T-helper 17 cell (primary cell): ENCODE measurements at places on chromosomes 16 and 17. TPM values are rescaled to one million over a fixed set of nuclear protein-coding genes. Genes with fewer than 3 reads are reported as not detected.

- peak; percentile 35 for DNase-seq
- peaks cover 35% of the 10 kb centered on the region for H3K4me1 ChIP-seq
- peak overlapping the region; percentile 96 for H3K4me3 ChIP-seq
- peaks cover 4% of the 10 kb centered on the region for H3K36me3 ChIP-seq
- H3K27me3 ChIP-seq, result no peaks in the 10 kb centered on the region
Observed at GRCh38 chr16:15950161-15950854, 892 bp downstream of the ABCC1 start.

DNA sequence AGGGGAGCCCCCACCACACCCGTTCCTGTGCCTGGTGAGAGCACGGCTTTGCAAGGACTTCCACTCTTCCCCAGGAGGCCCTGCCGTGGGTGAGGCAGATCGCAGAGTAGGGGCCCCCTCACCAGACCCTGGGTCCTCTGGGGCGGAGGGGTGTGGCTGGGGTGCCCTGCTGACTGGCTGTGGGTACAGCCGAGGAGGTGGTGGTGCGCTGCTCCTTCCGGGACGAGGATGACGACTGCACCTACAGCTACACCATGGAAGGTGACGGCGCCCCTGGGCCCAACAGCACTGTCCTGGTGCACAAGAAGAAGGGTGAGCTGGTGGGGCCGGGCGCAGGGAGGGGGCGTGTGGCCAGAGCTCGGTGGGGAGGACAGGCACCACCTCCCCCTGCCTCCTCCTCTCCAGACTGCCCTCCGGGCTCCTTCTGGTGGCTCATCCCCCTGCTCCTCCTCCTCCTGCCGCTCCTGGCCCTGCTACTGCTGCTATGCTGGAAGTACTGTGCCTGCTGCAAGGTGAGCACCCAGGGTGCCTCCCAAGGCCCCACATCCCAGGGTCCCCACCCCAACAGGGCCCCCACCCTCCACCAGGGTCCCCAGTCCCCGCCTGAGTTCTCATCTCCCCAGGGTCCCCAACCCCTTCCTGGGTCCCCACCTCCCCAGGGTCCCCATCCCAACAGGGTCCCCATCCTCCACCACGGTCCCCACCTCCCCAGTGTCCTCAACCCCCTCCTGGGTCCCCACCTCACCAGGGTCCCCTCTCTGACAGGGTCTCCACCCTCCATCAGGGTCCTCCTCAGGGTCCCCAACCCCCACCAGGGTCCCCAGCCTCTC, 16.1 kb downstream of the ITGB4 start:
- H3K36me3 ChIP-seq, result no peaks in the 10 kb centered on the region
- DNase-seq, result no peak
- H3K4me3 ChIP-seq, result no peak overlapping the region
- no peak overlapping the region for H3K27ac ChIP-seq
- peaks cover 5% of the 10 kb centered on the region for H3K4me1 ChIP-seq
- H3K27me3 ChIP-seq, result no peaks in the 10 kb centered on the region

GRCh38 chr17:32936894-32937500, 9.0 kb downstream of the TMEM98 start:
- H3K4me3 ChIP-seq, result peak overlapping the region; percentile 15
- H3K27me3 ChIP-seq, result peaks cover 68% of the 10 kb centered on the region
- no peaks in the 10 kb centered on the region for H3K36me3 ChIP-seq
- no peak overlapping the region for H3K27ac ChIP-seq
- peak; percentile 28 for DNase-seq

Gene KRT17
- total RNA-seq, result not detected

DNA sequence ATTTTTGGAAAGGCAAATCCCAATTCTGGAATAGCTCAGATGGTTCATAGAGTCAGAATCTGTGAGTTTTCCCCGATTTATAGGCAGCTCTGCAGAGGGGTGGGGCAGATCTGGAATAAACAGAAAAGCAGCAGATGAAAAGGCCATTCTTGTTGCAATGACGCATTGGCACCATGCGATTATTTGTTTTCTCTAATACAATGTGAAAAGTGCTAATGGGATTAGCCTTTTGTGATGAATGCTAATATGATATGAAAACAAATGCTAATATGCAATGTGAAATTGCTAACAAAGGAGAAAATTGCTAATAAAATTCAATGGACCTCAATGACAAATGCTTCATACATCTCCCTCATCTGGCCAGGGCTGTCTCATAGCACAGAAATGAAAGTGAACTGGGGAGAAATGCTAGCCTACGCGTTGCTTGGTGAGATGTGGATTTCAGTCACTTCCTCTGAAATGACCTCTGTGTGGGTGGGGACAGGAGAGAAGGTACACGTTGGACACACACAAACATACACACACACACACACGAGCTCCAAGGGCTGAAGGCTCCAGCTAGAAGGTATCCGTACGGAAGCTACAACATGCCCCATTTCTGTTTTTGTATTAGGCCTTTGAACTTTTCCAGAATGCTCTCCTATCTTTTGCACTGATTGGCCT, 394.5 kb downstream of the XYLT1 start:
- peaks cover 6% of the 10 kb centered on the region for H3K4me1 ChIP-seq
- no peak for DNase-seq
- H3K4me3 ChIP-seq, result no peak overlapping the region
- H3K36me3 ChIP-seq, result no peaks in the 10 kb centered on the region

Gene CCL15
- total RNA-seq, result not detected

GRCh38 chr17:57560319-57560705, 184.8 kb downstream of the CCDC182 start:
- H3K27ac ChIP-seq, result no peak overlapping the region
- no peak overlapping the region for H3K4me3 ChIP-seq
- no peaks in the 10 kb centered on the region for H3K36me3 ChIP-seq
- H3K27me3 ChIP-seq, result no peaks in the 10 kb centered on the region
- no peak for DNase-seq

Gene FNDC8
- total RNA-seq, result not detected

Gene SPATA33
- total RNA-seq, result 8.3 TPM

- peaks cover 33% of the 10 kb centered on the region for H3K4me1 ChIP-seq
- no peaks in the 10 kb centered on the region for H3K36me3 ChIP-seq
- H3K27ac ChIP-seq, result no peak overlapping the region
- H3K27me3 ChIP-seq, result no peaks in the 10 kb centered on the region
- DNase-seq, result no peak
- H3K4me3 ChIP-seq, result no peak overlapping the region
Observed at GRCh38 chr17:61225178-61225882, 174.3 kb upstream of the TBX2 start.

DNA sequence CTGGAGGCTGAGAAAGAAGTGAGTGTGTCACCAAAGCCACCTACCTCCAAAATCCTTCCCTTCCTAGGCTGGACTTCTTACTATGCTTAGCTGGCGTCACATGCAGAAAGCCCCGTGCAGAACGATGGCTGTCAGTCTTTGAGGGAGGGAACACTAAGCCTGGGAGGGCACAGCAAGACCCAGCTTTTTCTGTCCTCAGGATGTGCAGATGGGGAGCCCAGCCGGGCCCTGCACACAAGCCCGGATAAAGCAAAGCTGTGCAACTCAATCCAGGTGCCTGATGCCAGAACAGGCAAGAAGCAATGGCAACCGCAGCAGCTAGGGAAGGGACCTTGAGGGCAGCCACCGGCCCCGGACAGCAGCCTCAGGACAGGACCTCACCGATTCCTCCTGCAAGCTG, 13.9 kb upstream of the USP36 start:
- no peak overlapping the region for H3K4me3 ChIP-seq
- no peaks in the 10 kb centered on the region for H3K27me3 ChIP-seq
- H3K27ac ChIP-seq, result no peak overlapping the region

Gene HS3ST2
- not detected for total RNA-seq

Gene SPATA22
- total RNA-seq, result not detected

DNA sequence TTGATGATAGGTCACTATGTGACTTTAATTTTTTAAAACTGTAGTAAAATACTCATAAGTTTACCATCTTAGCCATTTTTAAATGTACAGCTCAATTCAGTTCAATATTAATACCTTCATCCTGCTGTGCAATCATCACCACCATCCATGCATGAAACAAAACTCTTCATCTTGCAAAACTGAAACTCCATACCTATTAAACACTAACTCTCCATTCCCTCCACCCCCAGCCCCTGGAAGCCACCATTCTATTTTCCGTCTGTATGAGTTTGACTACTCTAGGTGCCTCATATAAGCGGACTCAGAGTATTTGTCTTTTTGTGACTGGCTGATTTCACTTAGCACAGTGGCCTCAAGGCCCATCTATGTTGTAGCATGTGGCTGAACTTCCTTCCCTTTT, 9.4 kb upstream of the CNEP1R1 start:
- peaks cover 6% of the 10 kb centered on the region for H3K4me1 ChIP-seq
- no peak for DNase-seq
- H3K27me3 ChIP-seq, result peaks cover 2% of the 10 kb centered on the region
- no peaks in the 10 kb centered on the region for H3K36me3 ChIP-seq

Gene TAC4
- total RNA-seq, result not detected

- no peak for DNase-seq
- H3K27me3 ChIP-seq, result peaks cover 15% of the 10 kb centered on the region
- H3K4me3 ChIP-seq, result no peak overlapping the region
- no peaks in the 10 kb centered on the region for H3K36me3 ChIP-seq
Observed at GRCh38 chr16:80167657-80168390, 373.0 kb upstream of the DYNLRB2 start.

DNA sequence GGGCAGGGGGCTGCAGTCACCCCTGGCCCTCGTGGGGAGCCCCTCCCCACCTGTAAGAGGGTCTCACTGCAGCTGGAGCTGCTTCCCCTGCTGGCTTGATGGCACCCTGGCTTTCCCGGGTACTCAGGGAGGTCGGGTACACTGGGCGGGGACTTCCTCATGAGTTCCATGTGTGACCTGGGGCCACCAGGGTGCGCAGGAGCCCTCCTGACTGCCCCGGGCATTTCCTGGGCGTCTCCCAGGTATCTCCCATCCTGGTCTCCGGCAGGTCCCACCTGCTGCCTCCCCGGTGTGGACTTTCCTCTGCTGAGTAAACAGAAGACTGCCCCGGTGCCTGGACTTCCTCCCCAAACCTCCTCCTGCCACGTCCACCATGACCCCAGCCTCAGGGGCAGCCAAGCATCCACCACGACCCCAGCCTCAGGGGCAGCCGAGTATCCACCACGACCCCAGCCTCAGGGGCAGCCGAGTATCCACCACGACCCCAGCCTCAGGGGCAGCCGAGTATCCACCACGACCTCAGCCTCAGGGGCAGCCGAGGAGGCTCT, 40.9 kb downstream of the CBFA2T3 start:
- no peak for DNase-seq
- H3K36me3 ChIP-seq, result no peaks in the 10 kb centered on the region
- no peak overlapping the region for H3K27ac ChIP-seq
- H3K4me3 ChIP-seq, result no peak overlapping the region
- H3K27me3 ChIP-seq, result peaks cover 25% of the 10 kb centered on the region
- H3K4me1 ChIP-seq, result peaks cover 4% of the 10 kb centered on the region

- H3K27ac ChIP-seq, result peak overlapping the region; percentile 53
- H3K36me3 ChIP-seq, result no peaks in the 10 kb centered on the region
- no peaks in the 10 kb centered on the region for H3K27me3 ChIP-seq
- no peak overlapping the region for H3K4me3 ChIP-seq
- peaks cover 34% of the 10 kb centered on the region for H3K4me1 ChIP-seq
- DNase-seq, result no peak
Observed at GRCh38 chr16:20868890-20869289, 31.3 kb downstream of the DCUN1D3 start.

Gene DPEP2
- total RNA-seq, result 51.2 TPM

Gene EVPL
- 0.68 TPM for total RNA-seq

- no peaks in the 10 kb centered on the region for H3K27me3 ChIP-seq
- peaks cover 6% of the 10 kb centered on the region for H3K36me3 ChIP-seq
- H3K4me3 ChIP-seq, result no peak overlapping the region
- no peak overlapping the region for H3K27ac ChIP-seq
- no peak for DNase-seq
- peaks cover 8% of the 10 kb centered on the region for H3K4me1 ChIP-seq
Observed at GRCh38 chr17:61733021-61733420, 130.3 kb downstream of the BRIP1 start.

- no peaks in the 10 kb centered on the region for H3K27me3 ChIP-seq
- DNase-seq, result peak; percentile 84
- H3K36me3 ChIP-seq, result peaks cover 4% of the 10 kb centered on the region
- peak within 1 kb of the TSS; percentile 97 for H3K27ac ChIP-seq
- peak within 1 kb of the TSS; percentile 96 for H3K4me3 ChIP-seq
Observed at GRCh38 chr16:5071681-5072333, at the start of gene ALG1. Gene ALG1, plus strand, starts transcription at chr16:5071843. Its CDS starts 7 bp downstream, at chr16:5071850.

DNA sequence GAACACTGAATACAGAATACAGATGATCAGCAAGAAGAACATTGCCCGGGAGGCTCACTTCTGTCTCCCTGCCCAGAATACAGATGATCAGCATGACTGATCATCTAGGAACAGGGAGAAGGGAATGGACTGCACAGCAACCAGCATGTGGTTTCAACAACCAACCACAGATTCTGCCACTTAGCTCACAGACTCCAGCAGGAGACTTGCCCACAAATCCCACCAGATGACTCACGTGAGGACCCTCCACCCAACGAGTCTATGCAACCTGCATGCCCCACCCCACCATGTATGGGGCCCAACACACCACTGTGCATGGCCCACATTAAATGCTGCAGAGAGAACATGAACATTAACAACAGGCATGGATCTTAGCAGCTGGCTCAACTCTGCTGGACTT, 36.1 kb upstream of the ALOX12 start:
- peaks cover 2% of the 10 kb centered on the region for H3K36me3 ChIP-seq
- H3K27me3 ChIP-seq, result peaks cover 12% of the 10 kb centered on the region
- no peak overlapping the region for H3K27ac ChIP-seq
- peaks cover 8% of the 10 kb centered on the region for H3K4me1 ChIP-seq
- DNase-seq, result no peak

DNA sequence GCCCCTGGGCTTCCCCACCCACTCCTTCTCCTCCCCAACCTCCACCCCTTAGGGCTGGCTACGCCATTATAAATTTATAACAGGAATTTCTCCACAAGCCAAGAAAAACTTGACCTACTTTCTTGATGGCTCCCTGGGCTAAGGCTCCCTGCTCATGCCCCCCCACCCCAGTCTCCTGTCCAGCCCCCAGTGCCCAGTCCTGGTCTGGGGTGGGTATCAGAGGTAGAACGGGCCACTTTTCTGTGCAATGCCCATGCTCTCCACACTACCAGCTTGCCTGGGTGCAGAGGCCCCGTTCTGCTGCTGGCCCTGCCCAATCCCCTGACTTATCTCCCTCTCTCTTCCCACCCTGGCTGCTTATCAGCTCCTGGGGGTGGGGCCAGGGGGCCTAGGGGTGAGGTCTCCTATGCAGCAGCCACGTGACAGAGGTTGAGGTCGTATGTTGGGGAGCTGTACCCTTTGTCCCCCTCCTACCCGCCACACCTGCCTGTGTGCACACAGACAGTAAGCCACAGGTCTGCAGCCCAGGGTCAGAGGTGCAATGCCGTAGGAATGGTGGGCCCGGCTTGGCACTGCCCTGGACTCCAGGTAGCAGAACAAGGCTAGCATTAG, 10.1 kb downstream of the THRA start:
- peaks cover 44% of the 10 kb centered on the region for H3K4me1 ChIP-seq
- no peaks in the 10 kb centered on the region for H3K27me3 ChIP-seq
- no peak for DNase-seq
- H3K4me3 ChIP-seq, result no peak overlapping the region
- peak overlapping the region; percentile 47 for H3K27ac ChIP-seq
- H3K36me3 ChIP-seq, result peaks cover 3% of the 10 kb centered on the region

GRCh38 chr17:42274812-42275526, 1.2 kb downstream of the STAT5B start:
- H3K27ac ChIP-seq, result peak overlapping the region; percentile 100
- peaks cover 4% of the 10 kb centered on the region for H3K36me3 ChIP-seq
- peak overlapping the region; percentile 100 for H3K4me3 ChIP-seq
- no peaks in the 10 kb centered on the region for H3K27me3 ChIP-seq
- no peak for DNase-seq
- peaks cover 53% of the 10 kb centered on the region for H3K4me1 ChIP-seq

Gene SLC13A5
- not detected for total RNA-seq

Gene PPP1R27
- not detected for total RNA-seq

Gene C16orf54
- 172 TPM for total RNA-seq

GRCh38 chr16:89981414-89981813, 32.9 kb downstream of the DEF8 start:
- H3K4me1 ChIP-seq, result peaks cover 4% of the 10 kb centered on the region
- DNase-seq, result no peak
- H3K27me3 ChIP-seq, result no peaks in the 10 kb centered on the region
- peaks cover 6% of the 10 kb centered on the region for H3K36me3 ChIP-seq
- H3K4me3 ChIP-seq, result no peak overlapping the region
